Suppressor macrophage treated with lipopolysaccharide for 4 hours (primary cell): ENCODE measurements at places on chromosomes 5 and 9.

GRCh38 chr5:58484505-58484904 lies 6.7 kb upstream of the GAPT start:
- DNase-seq: no peak

DNA sequence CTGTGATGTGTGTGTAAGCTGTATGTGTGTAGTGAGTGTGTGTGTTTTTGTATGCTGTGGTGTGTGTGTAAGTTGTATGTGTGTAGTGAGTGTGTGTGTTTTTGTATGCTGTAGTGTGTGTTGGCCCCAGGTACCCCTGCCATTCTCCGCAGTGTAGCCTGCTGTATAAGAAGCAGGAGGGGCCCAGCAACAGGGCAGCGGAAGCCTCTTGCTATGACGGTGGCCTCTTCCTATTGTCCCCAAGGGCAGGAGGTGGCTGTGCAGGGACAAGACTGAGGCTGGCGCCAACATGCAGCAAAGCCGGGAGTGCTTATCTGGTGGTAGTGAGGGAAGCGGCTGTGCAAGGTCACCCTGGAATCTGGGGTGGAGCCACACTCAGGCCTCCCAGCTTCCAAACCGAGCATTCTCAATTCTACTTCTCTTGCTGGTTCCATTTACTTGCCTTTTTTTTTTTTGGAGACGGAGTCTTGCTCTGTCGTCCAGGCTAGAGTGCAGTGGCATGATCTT lies 5.1 kb downstream of the SPAAR start:
- no peak for DNase-seq

DNA sequence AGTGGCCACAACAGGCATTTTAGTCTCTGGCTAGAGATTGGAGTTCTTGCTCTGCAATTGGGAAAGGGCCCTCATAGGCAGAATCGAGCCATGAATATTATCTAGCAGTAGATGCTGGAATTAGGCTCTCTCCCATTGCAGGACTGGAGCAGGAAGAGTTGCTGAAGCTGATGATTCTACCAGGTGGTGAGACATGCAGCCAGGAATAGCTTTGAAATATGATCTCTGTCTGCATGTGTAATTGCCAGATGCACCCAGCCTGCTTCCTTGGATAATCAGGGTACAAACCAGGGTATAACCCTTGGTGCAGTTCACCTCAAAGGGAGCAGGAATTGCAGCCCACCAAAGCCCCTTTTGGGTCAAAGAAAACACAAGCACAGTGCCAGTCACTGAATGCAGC lies 211.4 kb upstream of the FTMT start:
- DNase-seq: no peak

- no peak for DNase-seq
These were observed 4.2 kb upstream of the CTNNAL1 start for GRCh38 chr9:109017493-109017892.

- DNase-seq: no peak
These were observed 25.6 kb downstream of the LYRM7 start for GRCh38 chr5:131196331-131196730.

DNA sequence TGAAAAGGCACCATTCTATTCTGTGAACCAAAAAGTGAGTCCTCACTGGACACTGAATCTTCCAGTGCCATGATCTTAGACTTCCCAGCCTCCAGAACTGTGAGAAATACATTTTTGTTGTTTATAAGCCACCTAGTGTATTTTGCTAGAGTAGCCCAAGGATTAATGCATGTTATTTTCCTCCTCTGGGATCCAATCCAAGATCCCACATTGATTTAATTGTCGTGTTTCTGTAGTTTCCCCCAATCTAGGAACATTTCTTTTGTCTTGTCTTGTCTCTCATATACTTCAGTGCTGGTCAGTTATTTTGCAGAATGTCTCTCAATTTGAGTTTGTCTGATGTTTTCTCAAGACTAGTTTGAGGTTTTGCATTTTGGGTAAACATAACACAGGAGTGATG lies 36.4 kb downstream of the GDNF start:
- no peak for DNase-seq

GRCh38 chr5:126119887-126120442 lies 303.2 kb upstream of the GRAMD2B start:
- DNase-seq: no peak

GRCh38 chr5:142939884-142940283 lies 169.7 kb downstream of the ARHGAP26 start:
- peak; percentile 58 for DNase-seq

DNA sequence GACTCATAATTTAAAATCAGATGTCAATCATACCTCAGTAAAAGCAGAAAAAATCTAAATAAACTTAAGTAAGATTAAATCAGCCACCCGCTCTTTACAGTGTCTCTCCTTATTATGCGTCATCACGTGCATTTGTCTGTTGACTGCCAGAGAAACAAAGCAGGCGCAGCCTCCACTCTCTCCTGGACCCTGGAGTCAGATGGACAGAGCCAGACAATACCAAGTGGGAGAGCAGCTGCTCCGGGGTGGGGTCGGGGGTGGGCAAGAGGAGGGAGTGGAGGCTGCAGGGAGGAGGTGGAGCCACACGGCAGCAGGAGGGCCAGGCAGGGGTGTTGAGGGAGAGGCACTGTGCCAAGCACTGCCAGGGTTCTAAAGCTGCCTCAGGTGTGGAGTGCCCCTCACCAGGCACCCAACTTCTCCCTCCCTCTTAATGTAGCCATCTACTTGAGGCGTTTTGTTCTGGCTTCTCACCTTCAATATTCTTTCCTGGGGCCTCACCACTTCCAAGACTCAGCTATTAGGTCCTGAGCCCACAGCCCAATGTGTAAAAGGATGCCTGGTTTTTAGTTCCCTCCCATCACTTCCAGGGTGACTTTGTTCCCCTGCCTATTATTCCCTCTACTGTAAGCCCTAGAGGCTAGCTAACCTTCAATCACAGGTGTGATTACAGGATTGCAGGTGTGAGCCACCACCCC lies 96.3 kb downstream of the GLDC start:
- DNase-seq: no peak

- DNase-seq: peak; percentile 85
These were observed 59.5 kb downstream of the HSPA4 start for GRCh38 chr5:133111299-133111698.

DNA sequence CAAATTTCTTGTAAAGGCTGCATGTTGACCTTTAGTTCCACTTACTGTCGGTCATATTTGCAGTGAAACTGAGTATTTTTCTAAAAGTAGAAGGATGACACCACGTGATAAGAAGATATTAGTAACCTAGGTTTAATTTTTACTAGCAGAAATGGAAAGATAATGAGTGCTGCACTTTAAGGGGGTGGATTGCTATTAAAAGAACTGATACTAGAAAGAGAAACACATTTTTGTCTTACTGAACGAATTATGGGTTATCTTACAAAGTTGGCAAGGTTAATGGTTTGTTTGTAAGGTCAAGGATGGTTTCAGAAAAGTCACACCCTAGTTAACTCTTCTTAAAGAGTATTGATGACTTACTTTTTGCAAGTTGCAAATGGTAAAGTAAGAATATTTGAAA lies 2.4 kb downstream of the MACIR start:
- no peak for DNase-seq

DNA sequence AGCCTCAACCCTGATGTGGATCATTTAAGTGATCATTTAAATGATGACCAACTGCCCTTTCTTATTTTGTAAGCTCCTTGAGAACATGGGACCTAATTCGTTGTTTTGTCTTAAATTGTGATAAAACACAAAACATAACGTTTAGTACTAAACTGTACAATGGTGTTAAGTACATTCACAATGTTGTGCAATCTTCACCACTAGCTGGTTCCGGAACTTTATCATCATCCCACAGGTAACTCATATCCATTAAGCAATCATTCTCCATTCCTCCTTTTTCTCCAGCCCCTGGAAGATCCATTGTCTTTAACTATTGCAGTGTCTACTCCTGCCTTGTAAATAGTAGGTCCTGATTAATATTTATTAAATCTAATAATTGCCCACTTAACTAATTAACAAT lies 460.5 kb upstream of the BRINP1 start:
- DNase-seq: no peak

GRCh38 chr5:61966997-61967396 lies 339.0 kb upstream of the KIF2A start:
- no peak for DNase-seq

- no peak for DNase-seq
These were observed 1.3 kb downstream of the SCGB3A1 start for GRCh38 chr5:180589771-180590542.

- DNase-seq: no peak
These were observed 13.4 kb downstream of the NCS1 start for GRCh38 chr9:130185490-130186031.

GRCh38 chr9:68417762-68418161 lies 61.4 kb downstream of the PGM5 start:
- DNase-seq: no peak

- DNase-seq: no peak
These were observed 305.8 kb downstream of the PDE4D start for GRCh38 chr5:59587489-59588337.

- no peak for DNase-seq
These were observed 796.6 kb downstream of the TLE1 start for GRCh38 chr9:80892703-80893102.

GRCh38 chr5:38922199-38922598 lies 76.4 kb downstream of the OSMR start:
- DNase-seq: peak; percentile 59

GRCh38 chr9:27943501-27943900 lies 370.2 kb upstream of the C9orf72 start:
- DNase-seq: no peak

DNA sequence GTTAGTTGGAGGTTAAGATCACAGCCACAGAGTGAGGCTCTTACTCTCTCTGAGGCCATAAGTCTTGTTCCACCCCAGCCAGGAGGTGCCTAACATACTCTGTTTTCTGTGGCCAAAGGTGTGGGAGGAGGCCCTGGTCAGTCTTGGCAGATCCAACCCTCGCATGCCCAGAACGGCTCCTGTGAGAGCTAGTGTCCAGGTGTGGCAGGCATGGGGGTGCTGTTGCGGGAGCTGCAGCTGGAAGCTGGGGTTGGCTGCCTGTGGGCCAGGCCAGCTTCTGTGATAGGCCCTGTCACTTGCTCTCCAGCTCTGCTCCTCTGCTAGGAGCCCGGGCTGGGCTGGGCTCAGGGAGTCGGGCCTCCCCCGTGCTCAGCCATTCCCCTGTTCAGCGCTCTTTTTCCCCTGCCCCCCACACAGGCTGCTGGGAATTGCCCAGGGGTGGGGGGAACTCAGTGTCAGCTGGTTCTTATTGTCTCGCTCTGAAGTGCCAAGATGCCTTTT lies 31.6 kb downstream of the IER5L start:
- DNase-seq: no peak

DNA sequence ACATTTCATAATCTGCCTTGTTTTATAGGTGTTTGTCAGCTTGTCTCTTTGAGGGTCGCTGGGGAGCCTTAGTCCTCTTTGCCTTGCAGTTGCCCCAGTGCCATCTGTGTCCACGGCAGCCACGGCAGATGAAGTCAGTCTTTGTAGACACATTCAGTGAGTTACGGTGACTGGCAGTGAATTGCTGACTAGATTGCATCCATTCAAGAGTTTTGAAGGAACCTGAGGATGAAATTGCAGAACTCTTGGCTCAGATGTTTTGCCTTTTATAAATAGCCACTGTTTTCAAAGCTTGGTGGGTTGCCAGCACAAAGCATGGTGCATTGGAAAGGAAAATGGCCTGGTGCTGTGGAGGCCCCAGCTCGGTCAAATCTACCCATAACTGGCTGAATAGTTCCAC lies 125.6 kb downstream of the TRIO start:
- DNase-seq: peak; percentile 10

DNA sequence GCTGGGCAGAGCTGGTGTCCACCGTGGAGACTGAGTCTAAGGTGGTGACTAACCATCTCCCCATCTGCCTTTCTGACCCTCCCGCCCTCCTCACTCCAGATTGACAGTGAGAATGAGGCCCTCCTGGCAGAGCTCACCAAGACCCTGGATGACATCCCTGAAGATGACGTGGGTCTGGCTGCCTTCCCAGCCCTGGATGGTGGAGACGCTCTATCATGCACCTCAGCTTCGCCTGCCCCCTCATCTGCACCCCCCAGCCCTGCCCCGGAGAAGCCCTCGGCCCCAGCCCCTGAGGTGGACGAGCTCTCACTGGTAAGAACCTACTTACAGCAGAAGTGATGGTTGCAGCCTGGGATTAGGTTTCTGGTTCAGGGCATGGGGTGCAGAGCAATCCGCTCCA lies 96.5 kb downstream of the PPARGC1B start:
- DNase-seq: no peak

- no peak for DNase-seq
These were observed 192.3 kb upstream of the GDNF start for GRCh38 chr5:38032149-38032548.

GRCh38 chr9:77726289-77726688 lies 78.2 kb upstream of the GNA14 start:
- no peak for DNase-seq

DNA sequence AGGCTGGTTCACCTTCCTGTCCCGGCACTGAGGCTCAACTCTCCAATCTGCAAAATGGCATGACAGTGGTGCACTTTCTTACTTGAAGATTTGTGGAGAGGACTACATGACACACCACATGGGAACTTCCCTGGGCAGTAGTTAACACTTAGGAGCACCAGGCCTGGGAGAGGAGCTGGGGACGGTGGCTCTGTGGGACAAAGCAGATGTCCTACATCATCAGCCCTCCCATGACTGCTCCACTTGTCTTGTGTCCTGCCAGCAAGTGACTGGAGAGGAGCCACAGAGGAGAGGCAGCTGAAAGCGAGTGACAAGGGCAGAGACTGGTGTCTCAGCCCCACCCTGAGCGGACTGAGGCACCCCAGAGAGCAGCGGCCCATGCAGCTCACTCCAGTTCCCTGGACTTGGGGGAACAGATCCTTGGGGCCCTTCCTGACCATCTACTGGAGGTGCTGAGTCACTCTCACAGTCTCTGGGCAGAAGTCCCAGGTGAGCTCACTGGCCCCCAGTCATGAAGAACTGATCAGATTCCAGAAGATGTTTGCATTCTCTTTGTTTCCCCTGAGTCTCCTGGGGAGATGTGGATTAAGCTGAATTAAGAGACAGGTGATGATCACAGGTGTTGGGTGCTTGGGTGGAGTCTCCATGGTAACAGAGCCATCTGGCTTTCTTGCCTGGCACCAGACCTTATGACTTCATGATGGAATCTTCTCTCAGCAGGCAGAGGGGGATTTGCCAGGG lies 13.2 kb upstream of the SLC25A48 start:
- DNase-seq: no peak

DNA sequence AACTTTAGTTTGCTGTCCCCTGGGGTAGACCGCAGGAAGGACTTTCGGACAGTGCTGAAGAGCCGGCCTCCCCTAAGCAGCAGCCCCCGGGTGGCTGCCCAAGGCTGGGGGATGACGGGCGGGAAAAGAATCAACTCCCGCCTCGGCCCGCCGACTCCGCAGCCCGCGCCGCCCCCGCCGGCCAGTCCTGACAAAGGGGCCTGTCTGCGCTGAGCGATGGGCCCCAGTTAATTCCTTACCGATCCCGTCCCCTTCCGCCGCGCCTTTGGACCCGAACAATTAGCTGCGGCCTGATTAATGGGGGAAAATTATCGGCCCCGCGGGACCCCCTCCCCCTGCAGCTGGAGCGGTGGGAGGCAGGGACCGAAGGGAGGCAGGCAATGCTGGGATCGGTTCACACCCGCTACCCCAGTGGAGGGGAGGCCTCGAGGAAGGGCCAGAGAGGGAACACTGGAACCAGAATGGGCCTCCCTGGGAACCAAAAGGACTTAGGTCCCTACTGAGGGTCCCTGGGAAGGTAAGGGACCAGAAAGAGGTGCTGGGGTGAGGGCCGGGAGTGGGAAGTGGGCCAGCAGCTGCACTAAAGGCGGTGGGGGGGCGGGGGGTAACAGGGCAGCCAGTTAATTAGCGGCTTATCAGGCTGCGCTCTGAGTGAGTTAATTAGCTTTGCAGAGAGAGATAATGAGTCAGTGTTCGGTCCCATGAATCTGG lies 4.2 kb downstream of the ARID3C start:
- no peak for DNase-seq

- DNase-seq: peak; percentile 21
These were observed 50.0 kb upstream of the SLC25A51 start for GRCh38 chr9:37953775-37954437.

GRCh38 chr5:116622375-116623050 lies 47.9 kb upstream of the SEMA6A start:
- DNase-seq: no peak
